AG10803 (cell line): ENCODE measurements at places on chromosomes 1 and 21.

GRCh38 chr1:55129194-55129728, 85.9 kb downstream of the USP24 start:
- DNase-seq: peak; percentile 32

DNA sequence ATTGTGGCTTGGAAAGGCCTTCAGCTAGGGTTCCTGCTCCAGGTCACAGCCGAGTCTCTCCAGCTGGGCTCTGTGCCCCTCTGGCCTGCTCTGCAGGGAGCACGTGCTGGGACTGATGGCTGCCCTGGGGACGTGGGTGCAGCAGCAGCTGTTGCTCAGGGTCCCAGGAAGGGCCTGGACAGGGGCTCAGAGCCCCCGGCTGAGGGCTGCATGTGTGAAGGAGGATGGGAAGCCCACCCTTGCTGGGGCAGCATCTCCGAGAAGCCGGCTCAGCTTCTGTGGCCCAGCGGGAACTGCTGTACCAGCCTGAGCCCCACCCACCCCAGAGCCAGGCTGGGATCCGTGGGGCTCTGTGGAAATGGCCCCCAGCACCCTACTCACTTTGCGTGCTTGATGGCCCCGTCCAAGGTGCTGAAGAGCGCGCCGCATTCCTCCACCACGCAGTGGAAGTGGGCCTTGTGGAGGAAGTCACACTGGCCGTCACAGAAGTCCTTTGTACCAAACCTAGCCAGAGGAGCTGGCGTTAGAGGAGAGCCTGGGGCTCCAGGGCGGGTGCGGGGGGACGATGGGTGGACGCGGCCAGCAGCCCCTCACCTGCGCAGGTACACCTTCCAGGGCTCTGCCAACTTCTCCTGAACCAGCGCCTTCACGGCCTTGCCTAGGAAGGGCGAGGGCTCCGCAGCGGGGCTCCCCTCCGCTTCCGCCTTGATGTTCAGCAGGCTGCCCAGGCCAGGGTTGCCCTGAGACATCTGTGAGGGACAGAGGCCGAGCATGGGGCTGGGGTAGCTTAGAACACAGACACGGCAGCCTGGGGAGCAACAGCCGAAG, 147.5 kb downstream of the CASZ1 start:
- DNase-seq: no peak

DNA sequence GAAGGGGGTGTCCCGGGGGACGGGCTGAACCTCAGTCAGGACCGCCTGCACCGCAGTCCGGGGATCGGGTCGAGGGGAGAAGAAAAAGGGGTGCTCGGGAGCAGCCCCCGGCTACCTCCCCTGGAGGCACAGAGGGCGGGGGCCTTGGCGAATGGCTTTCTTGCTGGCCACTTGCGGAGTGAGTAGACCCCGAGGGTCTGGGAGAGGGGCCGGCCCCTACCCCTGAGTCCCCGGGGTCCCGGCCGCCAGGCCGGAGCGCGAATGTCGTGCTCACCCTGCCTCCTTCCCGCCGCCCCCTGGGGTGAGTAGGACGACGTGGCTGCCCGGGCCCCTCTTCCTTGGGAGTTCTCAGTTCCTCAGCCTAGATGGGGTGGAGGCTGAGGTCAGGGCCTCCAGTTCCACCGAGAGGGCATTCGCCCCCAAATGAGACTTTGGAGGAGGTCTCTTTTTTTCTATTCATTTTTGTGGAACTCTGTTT, 113.0 kb downstream of the OSBPL9 start:
- no peak for DNase-seq

- no peak for DNase-seq
These were observed 30.1 kb downstream of the RNF2 start for GRCh38 chr1:185075476-185075875.

DNA sequence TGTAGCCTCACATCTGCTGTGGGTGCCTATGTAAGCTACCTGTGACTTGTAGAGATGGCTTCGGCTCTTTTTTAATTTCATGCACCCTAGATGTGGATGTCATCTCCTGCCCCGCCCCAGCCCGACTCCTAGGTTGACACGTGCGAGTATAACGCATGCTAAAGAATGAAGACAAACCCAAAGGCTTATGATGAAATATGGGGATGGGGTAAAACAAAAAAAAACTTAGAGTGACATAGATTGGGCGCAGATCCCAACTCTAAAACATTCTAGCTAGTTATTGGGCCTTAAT, 613 bp upstream of the ERO1B start:
- DNase-seq: no peak
